ENCODE measurements at places on chromosomes 13 and 19.

GRCh38 chr19:4052993-4053422 lies 13.7 kb downstream of the ZBTB7A start:
- no peak for DNase-seq

GRCh38 chr13:65623148-65623547 lies 1607.0 kb downstream of the PCDH9 start:
- DNase-seq: no peak

DNA sequence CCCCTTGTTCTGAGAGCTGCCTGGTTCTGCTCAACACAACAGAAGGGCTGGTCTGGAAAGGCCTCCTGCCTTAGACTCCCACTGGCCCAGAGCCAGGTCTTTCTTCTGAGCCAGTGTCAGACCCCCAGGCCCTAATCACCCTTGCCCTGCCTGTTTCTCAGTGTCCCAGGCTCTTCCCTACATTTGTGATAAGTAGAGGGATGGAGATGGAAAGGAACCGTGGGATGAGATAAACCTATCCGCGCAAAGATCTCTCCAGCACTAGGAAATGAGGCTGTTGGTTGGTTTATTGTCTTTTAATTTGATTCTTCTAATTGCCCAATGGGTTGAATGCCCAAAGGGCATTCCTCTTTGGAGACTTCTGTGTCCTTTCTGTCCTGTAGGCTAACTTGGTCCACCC lies 470.0 kb downstream of the TSHZ3 start:
- no peak for DNase-seq

DNA sequence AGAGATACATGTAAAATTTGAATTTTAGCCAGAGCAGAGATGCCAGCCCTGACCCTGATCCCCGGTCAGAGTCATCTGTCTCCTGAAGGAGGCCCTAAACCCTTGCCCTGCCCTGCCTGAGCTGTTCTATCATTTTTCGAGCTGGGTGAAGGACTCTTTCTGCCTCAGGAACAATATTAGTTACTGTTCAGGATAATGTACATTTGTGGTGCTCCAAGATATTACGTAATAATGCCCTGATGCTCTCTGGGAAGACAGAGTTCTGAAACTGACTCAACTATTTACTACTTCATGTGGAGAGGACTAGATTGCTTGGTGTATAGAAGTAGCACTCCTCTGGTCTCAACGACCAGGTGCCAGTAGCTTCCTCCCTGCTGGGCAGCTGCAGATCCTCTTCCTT lies 37.9 kb upstream of the UBL3 start:
- no peak for DNase-seq

GRCh38 chr13:95573221-95573620 lies 20.7 kb downstream of the CLDN10 start:
- DNase-seq: no peak

- DNase-seq: no peak
These were observed 9.4 kb downstream of the CCDC124 start for GRCh38 chr19:17942181-17942580.

Data from GM12892 (cell line).